NCI-H1105 (cell line): ENCODE measurements at places on chromosomes 1 and 21.

GRCh38 chr1:71490432-71490831, 409.6 kb upstream of the ZRANB2 start:
- DNase-seq: no peak

- DNase-seq: no peak
Measured at GRCh38 chr21:45131537-45131999, 57.2 kb downstream of the ADARB1 start.

GRCh38 chr1:199684686-199685273, 342.7 kb upstream of the NR5A2 start:
- peak; percentile 60 for DNase-seq

GRCh38 chr1:8571200-8571984, 246.0 kb downstream of the RERE start:
- DNase-seq: no peak

GRCh38 chr1:178093951-178094738, at the start of gene RASAL2:
Gene RASAL2 (plus strand): TSS chr1:178094104. CDS start chr1:178094493, 389 bp downstream.
- peak; percentile 26 for DNase-seq

GRCh38 chr1:183295521-183295920, 109.5 kb downstream of the LAMC2 start:
- no peak for DNase-seq

- no peak for DNase-seq
Measured at GRCh38 chr1:207034208-207034607, 1.7 kb upstream of the C1orf116 start.

DNA sequence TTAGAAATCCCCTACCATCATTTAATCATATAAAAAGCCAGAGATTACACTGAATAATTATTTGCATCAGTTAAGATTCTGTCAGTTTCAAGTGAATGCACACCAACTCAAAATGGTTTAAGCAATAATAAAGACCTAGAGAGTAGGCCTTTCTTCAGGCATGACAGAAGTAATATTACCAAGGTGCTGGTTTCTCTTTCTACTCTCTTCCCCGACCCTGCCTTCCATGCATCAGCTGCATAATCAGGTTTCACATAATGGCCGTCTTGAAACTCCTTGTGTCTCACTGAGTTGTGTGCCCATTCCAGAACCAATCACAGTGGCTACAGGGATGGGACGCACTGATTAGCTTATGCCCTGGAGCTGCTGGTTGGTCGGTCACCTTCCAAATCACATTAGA, 103.5 kb upstream of the SERTAD4 start:
- no peak for DNase-seq

DNA sequence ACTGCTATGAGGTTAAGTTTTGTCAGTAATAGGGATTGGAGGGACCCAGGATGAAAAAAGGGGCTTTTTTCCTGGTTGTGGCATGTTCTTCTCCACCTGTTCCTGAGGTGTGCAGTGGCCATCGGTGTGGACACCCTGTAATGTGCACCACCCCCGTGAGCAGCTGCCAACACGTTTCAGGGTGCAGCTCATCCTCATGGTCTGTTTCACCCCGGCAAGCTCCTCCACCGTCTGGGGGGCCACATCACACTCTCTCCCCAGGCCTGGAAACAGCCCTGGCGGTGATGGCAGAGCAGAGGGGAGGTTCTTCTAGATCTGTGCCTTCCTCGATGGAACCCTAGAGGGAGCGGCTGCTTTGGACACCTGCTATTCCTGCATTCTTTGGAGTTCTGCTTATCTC, 435.4 kb downstream of the MATN1 start:
- DNase-seq: no peak

DNA sequence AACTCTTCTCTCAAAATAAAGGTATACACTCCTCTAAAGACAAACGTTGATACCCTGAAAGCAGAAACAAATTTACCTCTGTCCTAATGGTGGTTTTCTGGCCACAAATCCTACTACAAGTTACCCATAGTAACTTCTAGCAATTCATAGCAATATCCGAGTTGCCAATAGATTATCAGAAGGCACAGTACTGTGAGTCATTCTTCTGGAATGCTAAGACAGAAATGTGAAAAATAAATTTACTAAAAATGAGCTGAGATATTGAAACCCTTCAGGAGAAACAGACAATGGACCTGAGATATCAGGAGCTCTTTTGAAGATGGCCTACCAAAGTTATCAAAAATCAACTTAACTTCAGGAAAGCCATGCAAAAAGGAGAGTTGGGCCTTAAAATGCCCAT, 715.0 kb upstream of the ADAMTS5 start:
- DNase-seq: no peak

DNA sequence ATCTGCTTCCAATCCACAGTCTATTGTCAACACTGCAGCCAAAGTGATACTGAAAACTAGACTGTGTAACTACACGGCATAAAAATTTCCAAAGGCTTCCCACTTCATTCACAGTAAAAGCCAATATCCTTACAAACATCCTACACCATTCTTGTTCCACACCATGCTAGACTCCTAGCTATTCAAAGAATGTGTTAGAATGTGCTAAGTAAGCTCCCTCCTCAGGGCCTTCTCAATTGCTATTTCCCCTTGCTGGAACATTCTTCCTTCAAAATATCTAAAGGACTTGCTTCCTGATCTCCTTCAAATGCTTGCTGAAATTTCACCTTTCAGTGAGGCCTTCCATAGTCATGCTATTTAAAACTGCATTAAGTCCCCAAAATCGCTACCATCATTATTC, 228.1 kb downstream of the AKT3 start:
- DNase-seq: no peak

DNA sequence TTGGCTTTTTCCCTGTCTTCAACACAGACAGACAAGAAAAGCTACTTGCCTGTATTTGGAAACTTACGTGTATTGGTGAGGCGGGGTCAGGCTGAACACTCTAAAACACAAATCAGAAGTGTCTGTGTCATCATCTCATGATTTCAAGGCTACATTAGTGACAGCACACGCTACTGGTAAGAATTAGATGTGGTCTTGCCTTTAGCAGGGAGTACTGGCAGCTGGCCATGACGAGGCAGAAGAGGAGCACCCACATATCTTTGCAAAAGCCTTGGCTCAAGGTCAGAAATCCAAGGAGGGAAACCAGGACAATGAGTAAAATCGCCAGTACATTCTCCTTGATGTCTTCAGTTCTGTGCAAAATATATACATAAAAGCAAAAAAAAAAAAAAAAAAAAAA, 77.7 kb downstream of the PCNX2 start:
- no peak for DNase-seq
